ENCODE measurements at places on chromosomes 1 and 21.

GRCh38 chr21:26082549-26082948 lies 88.0 kb downstream of the APP start:
- H3K27me3 ChIP-seq: no peaks in the 10 kb centered on the region
- no peak overlapping the region for H3K4me3 ChIP-seq
- no peak for DNase-seq
- peaks cover 4% of the 10 kb centered on the region for H3K4me1 ChIP-seq

DNA sequence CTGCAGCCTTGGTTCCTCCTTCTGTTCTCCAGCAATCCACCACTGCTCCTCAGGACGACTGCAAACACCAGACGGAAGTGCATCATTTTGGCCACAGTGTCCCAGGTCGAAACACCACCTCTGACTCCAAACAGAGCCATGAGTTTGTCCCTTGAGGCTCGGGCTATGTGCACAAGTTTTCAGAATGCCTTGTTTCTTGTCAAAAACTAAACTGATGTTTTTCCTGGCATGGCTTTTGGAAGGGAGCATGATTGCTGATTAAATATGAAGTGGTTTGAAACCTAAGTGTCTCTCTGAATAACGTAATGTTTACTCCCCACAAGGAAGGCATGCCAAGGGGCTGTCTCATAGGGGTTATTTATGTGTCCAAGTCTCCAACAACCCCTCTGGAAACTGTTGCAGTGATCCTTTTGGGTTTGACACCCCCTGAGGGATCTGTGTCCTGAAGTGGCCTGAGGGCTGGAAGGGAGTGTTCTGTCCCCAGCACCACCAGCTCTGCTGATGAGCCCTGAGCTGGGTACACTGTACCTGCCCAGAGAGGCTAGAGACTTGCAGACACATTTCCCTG lies 132.7 kb downstream of the PLPP3 start:
- H3K27me3 ChIP-seq: no peaks in the 10 kb centered on the region
- peaks cover 2% of the 10 kb centered on the region for H3K4me1 ChIP-seq
- H3K27ac ChIP-seq: no peak overlapping the region
- H3K4me3 ChIP-seq: no peak overlapping the region
- no peak for DNase-seq

DNA sequence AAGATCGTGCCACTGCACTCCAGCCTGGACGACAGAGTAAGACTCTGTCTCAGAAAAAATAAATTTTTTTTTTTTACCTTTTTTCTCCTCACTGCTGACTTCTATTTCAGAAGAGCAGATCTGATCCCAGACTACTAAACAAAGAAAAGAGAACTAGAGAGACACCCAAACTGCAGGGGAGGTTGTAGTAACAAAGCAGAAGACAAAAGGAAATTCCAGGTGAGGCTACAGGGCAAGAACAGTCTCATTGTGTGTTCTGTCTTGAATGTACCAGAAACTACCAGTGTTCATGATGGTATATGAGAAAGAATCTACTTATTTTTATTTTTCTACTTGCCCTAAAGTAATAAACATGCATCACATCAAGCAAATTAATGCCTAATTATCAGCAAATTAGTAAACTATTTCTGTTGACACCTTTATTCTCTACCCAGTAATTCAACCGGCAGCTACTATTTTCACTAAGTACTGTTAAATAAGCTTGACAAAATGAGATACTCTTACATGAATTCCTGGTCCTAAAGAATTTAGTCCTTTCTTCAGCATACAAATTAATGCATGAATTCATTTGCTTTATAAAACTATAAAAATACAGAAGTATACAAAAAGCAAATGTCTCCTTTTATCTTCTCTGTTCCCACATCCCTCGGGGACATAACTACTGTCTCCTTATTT lies 40.6 kb downstream of the ARID4B start:
- H3K27ac ChIP-seq: peak overlapping the region; percentile 16
- no peak overlapping the region for H3K4me3 ChIP-seq
- peaks cover 39% of the 10 kb centered on the region for H3K4me1 ChIP-seq

DNA sequence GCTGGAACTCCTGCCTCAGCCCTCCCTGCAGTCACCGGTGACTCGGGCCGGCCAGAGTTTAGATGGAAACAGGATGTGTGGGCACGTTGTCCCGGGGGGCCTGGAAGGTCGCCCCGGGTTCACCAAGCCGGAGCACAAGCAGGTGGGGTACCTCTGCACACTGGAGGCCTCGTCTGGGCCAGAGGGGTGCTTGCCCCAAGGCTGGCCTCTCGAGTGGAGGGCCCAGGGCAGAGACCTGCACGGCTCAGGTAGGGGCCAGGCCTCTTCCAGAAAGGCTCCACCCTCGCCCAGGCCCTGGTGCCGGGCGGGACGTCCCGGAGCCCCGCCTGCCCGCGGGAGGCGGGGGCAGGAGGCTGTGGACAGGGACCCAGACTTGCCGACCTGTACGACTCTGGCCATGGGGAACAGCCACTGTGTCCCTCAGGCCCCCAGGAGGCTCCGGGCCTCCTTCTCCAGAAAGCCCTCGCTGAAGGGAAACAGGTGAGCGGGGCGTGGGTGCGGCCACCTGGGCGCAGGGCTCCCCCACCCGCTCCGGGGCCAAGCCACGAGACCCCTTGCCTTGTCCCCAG lies at the start of gene PLEKHN1:
PLEKHN1 (plus strand) TSS at position 348 of the 569 bp plus-strand sequence; CDS start at position 398, 50 bp downstream.
- peaks cover 6% of the 10 kb centered on the region for H3K4me1 ChIP-seq
- H3K4me3 ChIP-seq: peak within 1 kb of the TSS; percentile 77
- H3K27ac ChIP-seq: no peak within 1 kb of the TSS
- DNase-seq: no peak
- peaks cover 11% of the 10 kb centered on the region for H3K27me3 ChIP-seq

GRCh38 chr1:174000371-174000770 lies 21.8 kb downstream of the RC3H1 start:
- peaks cover 8% of the 10 kb centered on the region for H3K36me3 ChIP-seq
- DNase-seq: no peak

GRCh38 chr1:63522891-63523728 lies at the start of the genes EFCAB7 and ITGB3BP:
Gene EFCAB7 (plus strand): TSS chr1:63523525. CDS start chr1:63525573, 2,048 bp downstream.
Gene ITGB3BP (minus strand): TSS chr1:63523225. CDS start chr1:63523133, 92 bp downstream.
- H3K27me3 ChIP-seq: no peaks in the 10 kb centered on the region
- peaks cover 14% of the 10 kb centered on the region for H3K4me1 ChIP-seq
- peak within 1 kb of the TSS; percentile 94 for H3K4me3 ChIP-seq
- H3K27ac ChIP-seq: peak within 1 kb of the TSS; percentile 99
- H3K36me3 ChIP-seq: peaks cover under 1% of the 10 kb centered on the region

- H3K27me3 ChIP-seq: no peaks in the 10 kb centered on the region
- H3K4me3 ChIP-seq: no peak overlapping the region
- peak overlapping the region; percentile 9 for H3K27ac ChIP-seq
- DNase-seq: no peak
Measured at GRCh38 chr1:220124542-220124941, 30.6 kb downstream of the IARS2 start.

DNA sequence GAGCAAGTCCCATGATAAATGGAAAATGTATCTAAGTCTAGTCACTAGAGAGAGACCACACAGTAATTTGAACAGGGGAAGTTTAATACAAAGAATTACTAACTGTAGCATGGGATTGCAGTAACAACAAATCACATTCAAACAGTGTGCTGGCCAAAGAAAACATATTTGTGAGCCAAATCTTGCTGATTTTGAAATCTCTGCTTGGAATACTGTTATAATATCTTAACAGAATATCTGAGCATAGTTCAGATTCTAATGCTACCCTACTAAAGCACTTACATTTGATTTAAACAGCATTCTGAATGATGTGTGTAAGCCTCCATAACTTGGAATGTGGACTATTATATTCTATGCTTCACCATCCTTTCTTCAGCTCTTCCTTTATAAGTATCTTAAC lies 270.0 kb upstream of the BRINP3 start:
- DNase-seq: no peak
- H3K27me3 ChIP-seq: no peaks in the 10 kb centered on the region

GRCh38 chr1:74824497-74825107 lies 91.7 kb downstream of the TYW3 start:
- DNase-seq: no peak
- H3K4me3 ChIP-seq: no peak overlapping the region
- peaks cover 2% of the 10 kb centered on the region for H3K27me3 ChIP-seq
- no peak overlapping the region for H3K27ac ChIP-seq

DNA sequence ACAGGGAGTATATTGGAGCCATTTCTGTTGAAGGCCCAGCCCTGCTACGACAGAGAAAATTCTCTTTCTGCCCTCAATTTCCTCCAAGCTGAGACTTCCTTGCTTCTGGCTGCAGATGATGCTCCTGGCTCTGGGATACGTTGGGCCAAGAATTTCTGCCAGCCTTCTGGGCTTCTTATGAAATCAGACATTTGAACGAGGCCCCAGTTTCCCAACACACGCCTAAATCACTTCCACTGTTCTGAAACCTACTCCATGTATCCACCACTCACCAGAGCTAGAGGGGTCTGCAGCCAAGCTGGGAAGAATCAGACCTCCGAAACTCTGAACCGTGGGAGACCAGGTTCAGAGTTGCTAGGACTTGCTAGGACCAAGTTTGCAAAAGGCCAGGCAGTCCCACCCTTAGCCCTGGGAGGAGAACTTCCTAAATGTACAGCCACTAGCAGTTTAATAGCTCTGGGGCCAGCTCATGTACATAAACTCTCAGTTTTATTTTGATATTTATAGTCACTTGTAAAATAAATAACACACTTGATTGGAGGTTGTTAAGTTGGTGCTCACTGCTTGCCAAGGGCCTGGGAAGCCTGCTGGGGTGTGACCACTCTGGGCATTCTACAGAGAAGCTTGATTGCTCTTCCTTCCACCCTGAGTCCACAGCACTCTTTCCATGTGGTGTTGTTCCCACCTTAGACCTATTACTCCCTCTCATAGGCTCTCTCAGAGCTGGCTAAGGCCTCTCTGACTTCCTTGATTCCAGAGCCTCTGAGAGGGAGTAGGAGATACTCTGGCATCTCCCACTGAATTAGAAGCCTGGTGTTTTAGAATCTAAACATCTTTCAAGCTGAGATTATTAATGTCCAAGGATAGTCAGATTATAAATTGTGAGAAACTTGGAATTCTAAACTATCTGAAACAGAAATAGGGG lies 83.4 kb upstream of the TRABD2B start:
- H3K4me1 ChIP-seq: peaks cover 2% of the 10 kb centered on the region
- H3K4me3 ChIP-seq: no peak overlapping the region
- peaks cover 2% of the 10 kb centered on the region for H3K27me3 ChIP-seq
- H3K27ac ChIP-seq: no peak overlapping the region
- no peak for DNase-seq

Measured in memory B cell (primary cell).